ENCODE measurements at places on chromosomes 6 and 20.
A peak's percentile ranks its signal among the peaks of the same experiment; 100 is the strongest.

- DNase-seq: no peak
Measured at GRCh38 chr6:4774715-4775493, 1.3 kb upstream of the CDYL start.

DNA sequence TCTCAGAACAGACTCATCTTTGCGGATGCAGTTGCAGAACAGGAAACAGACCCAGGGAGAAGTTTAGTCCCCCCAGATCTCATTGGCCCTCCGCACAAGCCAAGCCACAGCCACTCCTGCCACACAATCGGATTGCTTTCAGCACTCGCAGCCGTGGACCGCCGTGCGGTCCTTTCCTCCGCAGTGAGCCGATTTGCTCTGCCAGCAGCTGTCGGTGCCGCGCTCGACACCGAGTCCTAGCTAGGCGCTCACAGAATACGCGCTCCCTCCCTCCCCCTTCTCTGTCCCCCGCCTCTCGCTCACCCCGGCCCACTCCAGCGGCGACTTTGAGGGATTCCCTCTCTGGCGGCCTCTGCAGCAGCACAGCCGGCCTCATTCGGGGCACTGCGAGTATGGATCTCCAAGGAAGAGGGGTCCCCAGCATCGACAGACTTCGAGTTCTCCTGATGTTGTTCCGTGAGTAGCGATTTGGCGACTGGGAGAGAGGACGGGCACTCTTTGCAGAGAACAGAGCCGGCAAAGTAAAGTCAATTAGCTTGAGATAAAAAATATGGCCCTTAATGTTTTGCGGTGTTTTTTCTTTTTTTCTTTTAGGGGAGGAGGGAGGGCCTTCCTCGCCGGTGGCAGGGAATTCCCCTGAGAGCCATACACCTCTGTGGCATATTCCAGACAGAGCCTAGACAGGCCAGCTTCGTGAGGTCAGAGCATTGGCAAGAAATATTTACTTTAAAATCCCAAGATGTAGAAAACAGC, at the start of gene LAMP5:
TSS of gene LAMP5 (plus strand) at position 130 of the 753 bp plus-strand sequence. CDS start at position 393, 263 bp downstream.
- DNase-seq: no peak

DNA sequence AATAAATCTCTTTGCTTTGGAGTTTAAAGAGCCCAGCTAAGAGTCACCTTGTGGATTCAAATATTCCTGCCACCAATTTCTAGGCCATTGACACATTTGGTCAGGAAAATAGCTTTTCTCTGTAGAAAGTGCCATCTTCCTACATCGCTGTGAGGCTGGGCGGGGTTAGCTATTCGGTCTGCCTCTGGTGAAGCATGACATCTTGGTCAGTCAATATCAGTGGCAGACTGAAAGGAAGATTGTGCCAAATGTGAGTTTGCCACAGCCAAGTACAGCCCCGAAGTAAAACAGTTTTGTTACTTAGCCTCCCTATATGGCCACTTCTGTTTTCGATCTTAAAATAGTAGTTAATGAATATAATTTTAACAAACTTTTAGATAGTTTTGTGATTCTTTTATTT, 65.5 kb upstream of the FABP7 start:
- no peak for DNase-seq

DNA sequence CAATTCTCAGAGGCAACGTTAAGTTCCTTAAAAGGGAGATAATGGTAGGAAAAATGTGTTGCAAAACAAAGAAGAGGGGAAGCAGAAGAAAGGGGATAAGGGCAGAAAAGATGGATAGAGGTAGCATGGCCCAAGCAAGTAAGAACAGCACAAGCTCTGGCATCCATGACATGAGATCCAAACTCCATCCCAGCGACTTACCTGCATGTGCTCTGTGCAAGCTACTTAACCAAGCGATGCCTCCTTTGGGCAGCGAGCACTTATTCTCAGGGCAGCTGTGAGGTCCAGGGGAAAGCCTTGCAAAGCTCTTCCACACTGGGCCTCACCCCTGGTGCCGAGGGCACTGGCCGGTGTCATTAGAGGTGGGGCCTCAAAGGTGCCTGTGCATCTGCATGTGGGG, 295.2 kb downstream of the FOXC1 start:
- no peak for DNase-seq

- DNase-seq: peak; percentile 64
Measured at GRCh38 chr6:6007366-6008088, 802 bp upstream of the NRN1 start.

DNA sequence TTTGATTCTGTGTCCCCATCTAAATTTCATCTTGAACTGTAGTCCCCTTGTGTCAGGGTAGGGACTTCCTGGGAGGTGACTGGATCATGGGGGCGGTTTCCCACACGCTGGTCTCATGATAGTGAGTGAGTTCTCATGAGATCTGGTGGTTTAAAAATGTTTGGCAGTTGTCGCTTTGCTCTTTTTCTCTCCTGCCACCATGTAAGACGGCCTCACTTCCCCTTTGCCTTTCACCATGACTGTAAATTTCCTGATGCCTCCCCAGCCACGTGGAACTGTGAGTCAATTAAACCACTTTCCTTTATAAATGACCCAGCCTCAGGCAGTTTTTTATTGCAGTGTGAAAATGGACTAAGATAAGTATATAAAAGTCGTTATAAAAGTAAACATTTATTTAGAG, 80.5 kb upstream of the SGK1 start:
- no peak for DNase-seq

DNA sequence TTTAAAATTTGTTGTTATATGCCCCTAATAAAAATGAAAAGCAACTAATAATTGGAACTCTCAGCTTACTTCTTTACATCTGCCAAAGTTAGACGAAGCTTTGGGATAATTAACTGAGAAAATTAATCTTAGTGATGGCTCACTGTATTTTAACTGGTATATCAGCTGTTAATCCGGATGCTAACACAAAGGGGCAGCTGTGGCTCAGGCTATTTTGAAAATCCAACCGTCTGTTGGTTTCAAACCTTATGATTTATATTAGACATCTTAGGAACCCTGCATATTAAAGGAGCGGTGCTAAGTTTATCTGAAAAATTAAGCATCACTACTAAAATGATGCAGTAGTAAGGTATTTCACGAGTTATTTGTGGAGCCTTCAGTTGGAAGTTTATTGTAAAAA, 96.6 kb downstream of the AKAP7 start:
- DNase-seq: no peak

GRCh38 chr6:31573239-31574105, 1.4 kb downstream of the LTA start:
- no peak for DNase-seq

DNA sequence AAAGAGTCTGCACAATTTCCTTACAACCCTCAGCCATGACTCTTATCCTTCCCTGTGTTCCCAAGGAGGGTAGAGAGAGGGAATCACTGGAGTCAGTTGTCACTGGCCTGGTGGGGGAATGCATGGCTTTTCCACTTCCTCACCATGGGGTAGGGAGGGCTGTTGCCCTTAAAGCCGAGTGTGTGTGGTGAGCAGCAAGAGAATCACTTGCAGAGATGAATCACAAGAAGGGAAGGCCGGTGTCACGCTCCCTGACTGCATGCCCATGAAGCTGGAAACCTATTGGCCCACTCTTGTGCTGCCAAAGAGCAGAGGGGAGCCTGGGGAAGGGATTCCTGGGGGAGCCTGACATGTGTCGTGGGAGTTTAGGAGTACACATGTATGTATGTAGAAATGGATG, 18.1 kb upstream of the BMP6 start:
- no peak for DNase-seq

DNA sequence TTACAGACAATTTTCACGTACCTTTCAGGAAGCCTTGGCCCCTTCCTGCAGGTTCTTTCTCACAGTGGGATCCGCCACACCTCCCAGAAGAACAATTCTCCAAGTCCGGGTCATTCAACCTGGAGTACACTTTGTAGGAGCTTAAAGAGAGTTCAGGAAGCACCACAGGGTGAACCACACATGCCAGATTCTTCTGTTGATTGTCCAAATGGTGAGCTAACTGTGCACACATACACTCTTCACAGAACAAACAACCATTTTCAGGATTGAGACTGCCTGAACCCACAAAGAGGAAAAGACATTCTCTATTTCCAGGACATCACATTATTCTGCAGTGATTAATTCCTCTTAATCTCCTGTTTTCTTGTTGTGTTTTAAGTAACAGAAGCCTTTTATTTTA, 51.0 kb downstream of the SCGN start:
- no peak for DNase-seq

- peak; percentile 46 for DNase-seq
Measured at GRCh38 chr6:149750136-149750609, 632 bp downstream of the PCMT1 start.

DNA sequence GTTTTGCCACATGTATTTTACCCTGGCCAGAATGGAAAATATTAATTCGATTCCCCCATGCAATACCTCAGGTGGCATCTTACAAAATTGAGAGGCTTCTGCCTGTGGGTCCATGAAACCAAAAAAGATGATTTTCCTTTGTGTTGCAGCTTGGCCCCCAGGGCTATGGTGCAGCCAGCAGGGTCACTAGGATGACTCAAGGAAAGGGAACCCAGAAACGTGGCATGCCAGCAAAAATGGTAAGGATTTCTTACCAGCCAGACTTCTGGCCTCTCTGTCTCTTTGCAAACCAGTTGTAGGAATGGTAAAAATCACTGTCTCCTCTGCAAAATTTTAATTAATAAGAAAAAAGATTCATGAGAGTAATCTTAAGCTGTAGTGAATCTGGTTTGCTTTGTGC, 11.6 kb upstream of the TAAR9 start:
- no peak for DNase-seq

GRCh38 chr6:142566628-142567396, 265.0 kb downstream of the ADGRG6 start:
- DNase-seq: peak; percentile 47

GRCh38 chr6:108564178-108564577, 3.5 kb downstream of the FOXO3 start:
- peak; percentile 12 for DNase-seq

- DNase-seq: no peak
Measured at GRCh38 chr6:2960935-2961334, 10.4 kb downstream of the SERPINB6 start.

DNA sequence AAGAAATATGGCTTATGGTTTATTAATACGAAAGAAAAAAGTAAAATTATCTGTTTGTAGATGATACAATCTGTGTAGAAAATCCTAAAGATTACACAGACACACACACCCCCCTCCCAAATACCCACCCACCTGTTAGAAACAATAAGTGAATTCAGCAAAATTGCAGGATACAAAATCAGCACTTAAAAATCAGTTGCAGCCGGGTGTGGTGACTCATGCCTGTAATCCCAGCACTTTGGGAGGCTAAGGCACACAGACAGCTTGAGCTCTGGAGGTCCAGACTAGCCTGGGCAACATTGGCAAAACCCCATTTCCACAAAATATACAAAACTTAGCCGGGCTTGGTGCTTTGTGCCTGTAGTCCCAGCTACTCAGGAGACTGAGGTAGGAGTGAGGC, 42.3 kb downstream of the NINL start:
- no peak for DNase-seq

GRCh38 chr6:7025861-7026260, 81.9 kb upstream of the RREB1 start:
- DNase-seq: no peak

DNA sequence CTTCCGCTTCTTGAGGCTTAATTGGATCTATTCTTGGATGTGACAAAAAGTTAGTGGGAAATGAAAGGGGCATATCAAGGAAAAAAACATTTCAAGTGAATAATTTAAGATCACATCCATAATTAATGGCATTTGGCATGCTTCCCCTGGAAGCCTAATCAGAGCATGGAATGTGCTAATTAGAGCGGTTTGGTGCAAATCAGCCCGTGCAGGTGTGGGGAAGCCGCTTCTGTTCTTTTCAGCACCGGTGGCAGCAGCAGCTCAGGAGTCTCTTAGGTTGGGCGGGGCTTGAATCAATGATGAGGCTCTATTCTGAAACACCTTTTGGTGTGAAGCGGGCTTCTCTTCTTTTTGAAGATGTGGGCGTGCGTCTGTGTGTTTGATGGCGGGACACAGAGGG, 301.2 kb downstream of the LRFN2 start:
- DNase-seq: no peak

- no peak for DNase-seq
Measured at GRCh38 chr20:25339608-25340007, 51.0 kb downstream of the ABHD12 start.

DNA sequence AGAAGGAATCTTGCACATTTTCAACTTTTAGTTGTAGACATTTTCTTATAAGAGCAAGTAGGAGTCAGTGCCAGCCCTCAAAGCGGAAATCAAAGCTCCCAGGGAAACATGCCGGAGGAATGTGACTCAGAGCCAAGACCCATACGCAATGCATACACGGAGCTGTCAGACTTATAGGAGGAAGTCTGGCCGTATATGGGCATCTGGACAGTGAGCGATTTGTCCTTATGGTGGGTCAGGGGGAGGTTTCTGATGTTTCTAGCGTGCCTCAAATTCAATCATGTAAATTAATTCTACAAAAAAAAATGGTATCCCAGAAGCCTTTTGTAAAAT, 3.6 kb upstream of the CCN2 start:
- DNase-seq: no peak

GRCh38 chr6:136525586-136526195, 24.5 kb downstream of the MAP7 start:
- DNase-seq: no peak

DNA sequence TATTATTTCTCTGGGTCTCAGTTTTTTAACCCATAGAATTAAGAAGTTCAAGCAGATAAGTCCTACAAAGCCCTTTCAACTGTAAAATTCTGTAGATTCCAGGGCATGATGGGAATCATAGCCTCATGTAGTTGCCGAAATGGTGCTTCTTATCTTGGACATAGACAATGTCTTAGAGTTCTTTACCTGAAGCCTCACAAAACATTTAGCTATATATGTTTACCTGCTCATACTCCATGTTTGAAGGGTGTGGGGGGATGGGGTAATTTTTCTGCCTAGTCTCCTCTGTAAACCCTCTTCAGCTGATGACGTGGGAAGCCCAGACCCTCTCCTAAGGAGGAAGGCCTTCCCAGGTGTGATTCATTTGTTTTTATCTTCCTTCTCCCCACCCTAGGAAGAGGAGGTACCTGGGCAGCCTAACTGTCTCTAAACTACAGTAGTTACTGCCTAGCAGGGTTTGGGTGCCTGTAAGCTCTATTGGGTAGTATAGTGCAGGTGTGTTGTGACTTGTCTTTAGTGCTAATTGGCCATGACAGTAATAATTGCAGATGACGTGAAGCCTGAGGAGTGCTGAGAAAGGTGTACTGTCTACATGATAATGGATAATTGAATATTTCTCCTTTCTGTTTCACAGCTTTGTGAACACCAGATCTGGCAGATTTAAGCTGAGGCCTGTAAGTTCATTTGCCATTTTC, 230.8 kb downstream of the TFAP2B start:
- no peak for DNase-seq

- DNase-seq: no peak
Measured at GRCh38 chr6:170107606-170108222, 183.2 kb downstream of the DLL1 start.

- DNase-seq: no peak
Measured at GRCh38 chr20:59118855-59119254, 44.8 kb upstream of the ZNF831 start.

- DNase-seq: no peak
Measured at GRCh38 chr20:22241609-22242008, 342.8 kb downstream of the FOXA2 start.

DNA sequence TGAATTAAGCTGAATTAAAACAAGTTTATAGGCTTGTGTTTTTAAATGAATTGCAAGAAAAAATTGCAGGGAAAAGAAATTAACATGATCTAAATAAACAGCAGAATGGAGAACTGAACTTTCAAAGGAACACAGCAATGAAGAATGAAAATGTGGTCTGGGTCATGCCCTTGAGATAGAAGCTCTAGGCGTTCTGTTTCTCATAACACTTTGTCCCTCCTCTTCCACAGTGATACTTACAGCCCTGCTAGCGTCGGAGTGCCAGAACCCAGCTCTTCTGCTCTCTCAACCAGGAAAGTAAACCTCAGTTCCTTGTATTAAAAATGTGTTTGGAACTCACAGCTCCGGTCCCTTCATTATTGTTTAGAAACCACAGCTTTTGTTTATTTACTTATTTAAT, 11.4 kb downstream of the HMGCLL1 start:
- no peak for DNase-seq

All from LoVo (cell line).